ENCODE measurements at places on chromosomes 5 and 9.

DNA sequence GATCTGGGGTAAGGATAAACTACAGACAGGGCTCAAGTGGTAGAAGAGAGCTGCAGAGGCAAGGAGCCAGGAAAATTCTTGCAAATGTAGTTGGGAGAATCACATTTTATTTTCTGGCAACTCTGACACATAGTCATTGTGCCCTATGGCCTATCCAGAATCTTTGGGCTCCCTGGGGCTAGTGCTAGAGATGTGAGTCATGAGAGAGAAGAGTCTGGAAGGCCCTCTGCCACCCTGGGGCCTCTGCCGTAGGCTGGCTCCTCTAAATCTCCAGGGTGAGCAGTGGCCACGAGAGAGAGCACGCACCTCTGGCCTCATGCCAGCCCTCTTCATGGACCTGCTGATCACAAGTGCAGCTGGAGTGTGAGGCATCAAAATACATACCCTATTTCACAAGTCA lies 74.3 kb upstream of the SSBP2 start:
- peak; percentile 76 for DNase-seq

DNA sequence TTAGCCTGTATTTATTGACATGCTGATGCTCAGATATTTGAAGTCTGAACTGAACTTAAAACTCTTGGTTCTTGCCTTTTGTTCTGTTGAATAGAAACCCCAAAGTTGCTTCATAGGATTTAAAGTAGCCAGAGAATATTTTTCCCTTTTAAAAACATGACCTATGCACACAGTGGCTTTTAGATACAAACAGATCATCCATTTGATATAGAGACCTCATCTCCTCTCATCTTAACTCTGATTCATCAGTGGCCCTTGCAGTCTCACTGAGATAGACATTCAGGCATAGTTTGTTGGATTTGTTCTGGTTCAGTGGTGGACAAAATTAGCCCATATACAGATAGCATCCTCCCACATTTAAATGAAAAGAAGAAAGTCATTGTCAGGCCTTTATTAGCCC lies 43.5 kb upstream of the PJA2 start:
- no peak for DNase-seq

DNA sequence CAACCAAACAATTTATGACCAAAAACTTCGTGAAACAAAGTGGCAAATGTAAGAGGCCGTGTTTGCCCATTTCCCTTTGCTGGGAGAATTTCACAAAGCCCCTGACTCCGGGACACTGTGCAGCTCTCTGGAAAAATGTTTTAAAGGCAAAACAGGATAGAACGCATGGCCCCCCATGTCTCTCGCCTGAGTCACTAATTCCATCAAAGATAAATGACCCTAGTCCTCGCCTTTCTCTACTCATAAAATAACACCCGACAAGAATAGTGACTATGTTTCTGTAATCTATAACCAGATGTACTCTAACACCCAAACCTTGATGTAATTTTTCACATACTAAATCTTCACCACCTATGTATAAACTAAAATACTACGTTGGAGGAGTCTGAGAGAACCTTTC lies 55.7 kb upstream of the SAP30L start:
- DNase-seq = peak; percentile 82

DNA sequence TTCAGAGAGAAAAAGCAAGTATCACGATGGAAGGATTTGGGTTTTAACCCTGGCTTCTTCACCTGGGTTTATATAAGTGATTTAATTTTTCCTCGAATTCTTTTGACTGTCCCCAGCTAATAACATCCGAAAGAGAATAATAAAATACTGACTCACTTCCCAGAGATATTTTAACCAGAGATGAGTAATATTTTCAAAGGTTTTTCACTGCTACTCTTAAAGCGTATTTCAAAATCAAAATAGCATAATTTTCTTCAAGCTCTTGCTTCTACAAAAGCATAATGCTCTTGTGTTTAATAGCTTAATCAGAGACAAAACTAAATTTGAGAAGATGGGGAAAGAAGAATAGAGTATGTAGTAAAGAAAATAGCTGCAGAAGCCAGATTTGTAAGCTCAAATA lies 215.2 kb upstream of the PTGER4 start:
- peak; percentile 36 for DNase-seq

- DNase-seq = no peak
Observed at GRCh38 chr5:158895588-158895987, 204.1 kb downstream of the EBF1 start.

DNA sequence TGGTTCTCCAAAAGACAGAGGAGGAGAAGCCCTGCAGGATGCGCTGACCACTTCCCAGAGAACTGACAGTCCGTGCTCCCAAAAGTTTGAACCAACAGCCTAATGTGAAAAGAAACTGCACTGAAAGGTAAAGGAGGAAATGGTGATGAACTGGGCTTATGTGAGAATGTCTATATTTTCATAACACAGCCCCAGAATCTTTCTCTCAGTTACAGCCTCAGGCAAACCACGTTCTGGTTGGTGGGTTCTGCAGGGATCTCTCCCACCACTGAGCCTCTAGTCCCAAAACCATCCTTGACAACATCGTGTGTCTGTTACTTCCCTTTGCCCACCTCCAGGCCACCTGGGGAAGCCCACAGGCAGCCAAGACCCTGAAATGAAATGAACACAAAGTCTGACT lies 23.9 kb downstream of the SPARC start:
- no peak for DNase-seq

DNA sequence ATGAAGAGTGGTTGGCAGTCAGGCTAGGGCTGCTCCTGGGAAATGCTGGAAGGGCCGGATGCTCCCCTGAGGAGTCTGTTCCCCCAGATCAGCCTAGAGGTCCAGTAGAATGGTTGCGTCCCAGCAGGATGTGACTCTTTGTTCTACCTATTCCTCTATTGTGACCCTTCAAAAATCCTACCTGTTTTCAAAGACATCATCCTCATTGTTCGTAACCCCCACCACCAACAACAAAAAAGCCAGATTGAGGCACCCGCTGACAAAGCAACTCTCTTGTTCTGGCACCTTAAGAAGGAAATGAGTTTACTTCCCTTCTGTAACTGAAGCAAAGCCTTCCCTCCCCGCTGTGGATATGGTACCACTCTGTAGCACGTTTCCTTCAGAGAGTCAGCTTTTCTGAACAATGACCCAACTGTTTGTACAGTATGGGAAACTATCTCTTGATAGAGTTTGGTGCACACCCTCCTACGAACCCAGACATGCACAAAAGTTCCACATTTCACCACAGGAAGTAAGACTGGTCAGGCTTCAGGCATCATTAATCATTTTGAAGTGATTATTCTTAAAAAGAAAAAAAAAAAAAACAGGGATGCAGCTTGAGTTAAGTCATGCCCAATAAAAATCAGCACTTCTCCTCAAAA lies 207.2 kb downstream of the ENC1 start:
- DNase-seq = peak; percentile 34

DNA sequence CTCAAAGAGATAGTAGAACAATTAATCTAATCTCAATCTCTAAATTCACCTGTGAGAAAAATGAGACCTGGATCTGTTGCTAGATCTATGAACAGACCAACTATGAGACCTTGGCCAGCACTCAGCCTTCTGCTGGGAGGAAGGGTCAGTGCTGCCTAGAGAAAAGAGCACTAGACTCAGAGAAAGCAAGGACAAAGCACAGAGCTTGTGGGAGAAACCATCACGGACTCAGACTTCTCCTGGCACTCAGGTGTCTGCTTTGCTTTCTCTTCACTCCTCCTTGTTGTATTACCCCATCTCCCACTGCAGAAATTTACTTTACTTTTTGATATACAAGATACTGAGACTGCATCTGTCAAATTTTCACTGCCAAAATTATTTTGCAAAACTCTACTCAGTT lies 890.0 kb upstream of the NUDT12 start:
- DNase-seq = no peak

DNA sequence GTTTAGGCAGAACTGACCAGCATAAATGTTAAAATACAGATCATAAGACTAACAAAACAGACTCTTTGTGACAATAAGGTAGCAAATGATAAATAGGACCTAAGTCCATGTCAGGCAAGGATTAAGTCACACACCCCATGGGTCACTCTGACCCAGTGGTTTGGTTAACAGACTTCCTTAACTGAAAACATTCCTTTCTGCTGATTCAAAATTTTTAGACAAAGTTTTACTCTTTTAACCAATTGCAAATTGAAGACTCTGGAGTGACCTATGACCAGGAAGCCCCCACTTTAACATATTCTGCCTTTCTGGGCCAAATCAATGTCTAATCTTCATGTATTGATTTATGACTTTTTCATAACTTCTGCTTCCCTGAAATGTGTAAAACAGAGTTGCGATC lies 4.9 kb upstream of the NXNL2 start:
- DNase-seq = peak; percentile 74

DNA sequence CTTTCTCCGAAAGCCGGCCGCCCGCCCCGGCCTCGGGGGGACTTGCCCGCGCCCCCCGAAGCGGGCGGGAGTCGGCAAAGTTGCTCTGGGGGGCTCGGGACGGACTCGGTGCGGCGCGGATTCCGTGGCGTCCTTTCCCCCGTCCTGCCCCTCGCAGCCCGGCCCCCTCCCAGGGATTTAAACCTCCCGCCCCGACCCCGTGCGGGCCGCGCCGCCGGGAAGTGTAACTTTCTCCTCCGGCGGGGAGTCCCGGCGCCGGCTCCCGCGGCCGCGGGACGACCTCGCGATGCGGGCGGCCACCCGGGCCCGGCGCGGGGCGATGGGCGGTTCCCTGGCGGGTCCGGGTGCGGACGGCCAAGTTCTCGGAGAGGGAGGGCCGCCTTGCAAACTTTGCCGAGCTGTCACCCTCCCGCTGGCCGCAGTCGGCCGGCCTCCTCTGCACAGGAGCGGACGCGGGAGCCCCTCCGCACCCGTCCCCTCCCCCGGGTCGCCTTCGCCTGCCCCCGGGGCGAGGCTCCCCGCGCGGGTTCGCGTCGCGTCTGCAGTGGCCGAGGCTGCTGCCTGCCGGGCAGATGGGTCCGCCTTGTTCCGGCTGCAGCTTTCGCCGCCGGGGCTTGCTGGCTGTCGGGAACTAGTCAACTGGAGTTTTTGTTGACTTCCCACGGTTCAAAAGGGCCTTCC lies 732 bp downstream of the PBX3 start:
- DNase-seq = peak; percentile 16

DNA sequence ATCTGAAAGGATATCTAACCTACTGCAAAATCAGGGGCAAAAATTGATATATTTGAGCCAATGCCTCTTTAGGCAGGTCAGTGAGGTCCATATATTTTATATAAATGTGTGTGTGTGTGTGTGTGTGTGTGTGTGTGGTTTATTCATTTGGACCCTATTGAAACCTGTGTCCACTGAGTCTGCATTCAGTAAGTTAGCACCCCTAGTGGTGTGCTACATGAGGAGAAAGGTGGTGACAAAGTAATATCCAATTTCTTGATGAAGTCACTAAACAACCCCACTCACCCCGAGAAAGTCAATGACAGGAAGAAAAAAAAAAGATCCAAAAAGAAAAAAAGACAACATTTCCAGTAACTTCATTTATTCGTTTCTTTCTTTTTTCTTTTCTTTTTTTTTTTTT lies 4.1 kb downstream of the FBXW11 start:
- peak; percentile 15 for DNase-seq

DNA sequence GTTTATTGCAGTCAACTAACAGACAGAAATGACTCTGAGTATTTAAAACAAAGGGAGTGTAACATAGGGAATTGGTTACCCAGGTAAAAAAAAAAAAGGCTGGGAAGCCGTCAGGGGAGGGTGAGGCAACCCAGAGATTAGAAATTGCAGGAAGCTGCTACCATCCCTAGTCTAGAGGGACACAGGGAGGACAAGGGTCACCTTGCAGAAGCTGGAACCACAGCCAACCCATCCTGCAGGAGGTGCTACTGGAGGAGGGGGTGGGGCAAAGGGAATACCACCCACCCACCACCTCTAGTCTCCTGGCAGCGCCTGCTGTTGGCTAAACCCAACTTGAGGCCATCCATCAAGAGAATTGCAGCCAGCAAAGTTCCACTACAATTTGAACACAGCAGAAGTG lies 6.5 kb downstream of the CAST start:
- DNase-seq = no peak

DNA sequence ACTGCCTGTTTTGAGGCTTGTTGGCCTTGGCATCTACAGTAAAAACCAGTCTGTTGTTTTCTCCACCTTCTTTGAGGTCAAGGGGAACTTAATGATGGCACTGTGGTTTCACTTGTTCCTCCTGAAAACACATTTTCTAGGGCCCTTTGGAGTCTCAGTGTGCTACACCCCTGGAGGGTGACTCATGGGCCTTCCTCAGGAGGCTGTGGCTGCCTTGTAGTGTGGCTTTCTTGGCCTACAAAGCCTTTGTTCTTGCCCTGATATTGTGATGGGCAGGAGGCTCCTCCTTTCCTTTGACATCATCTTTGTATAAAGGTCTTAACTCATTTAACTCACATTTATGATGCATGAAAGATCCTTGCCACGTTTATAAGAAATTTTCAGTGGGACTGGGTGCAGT lies 56.3 kb upstream of the GPBP1 start:
- DNase-seq = no peak

- no peak for DNase-seq
Observed at GRCh38 chr9:132181796-132182313, 20.0 kb downstream of the NTNG2 start.

DNA sequence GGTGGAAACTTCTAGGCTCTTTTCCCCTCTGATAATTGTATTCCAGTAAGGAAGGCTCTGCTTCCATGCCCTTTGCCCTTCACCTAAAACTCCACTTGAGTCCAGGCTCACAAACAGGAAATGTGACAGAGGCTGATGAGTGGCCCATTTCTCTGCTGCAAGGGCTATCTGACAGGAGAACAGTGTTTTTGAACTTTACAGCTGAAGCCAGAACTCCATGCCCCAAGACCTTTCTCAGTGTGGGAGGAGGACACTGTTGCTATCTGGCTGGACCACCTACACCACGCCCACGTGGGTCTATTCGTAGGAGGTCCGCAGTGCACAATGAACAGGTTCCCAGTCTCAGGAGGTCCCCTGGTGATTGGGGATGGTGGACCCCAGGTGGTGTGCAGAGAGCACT lies 13.6 kb downstream of the GGTA1 start:
- no peak for DNase-seq

GRCh38 chr9:71638627-71639026 lies 129.7 kb downstream of the CEMIP2 start:
- no peak for DNase-seq

DNA sequence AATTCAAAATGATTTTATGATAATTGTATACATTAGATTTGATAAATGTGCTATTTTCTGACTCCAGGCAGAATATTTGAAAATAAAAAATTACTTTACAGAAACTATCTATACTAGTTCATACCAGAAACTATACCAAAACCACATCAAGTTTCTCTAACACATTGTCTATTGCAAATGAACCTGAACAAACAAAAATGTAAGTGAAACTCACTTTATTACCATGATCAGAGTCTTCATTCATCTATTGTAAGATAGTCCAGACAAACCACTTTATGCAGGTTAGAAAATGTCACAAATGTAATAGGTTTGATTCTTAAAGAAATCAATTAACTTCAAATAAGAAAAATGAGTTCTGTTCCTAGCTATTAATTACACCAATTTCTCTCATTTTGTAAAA lies 99.4 kb downstream of the OXCT1 start:
- no peak for DNase-seq
